GM12865 (cell line): ENCODE measurements at places on chromosomes 11 and 22.

GRCh38 chr11:2513441-2513840 is 68.6 kb downstream of the KCNQ1 start:
- DNase-seq = no peak

DNA sequence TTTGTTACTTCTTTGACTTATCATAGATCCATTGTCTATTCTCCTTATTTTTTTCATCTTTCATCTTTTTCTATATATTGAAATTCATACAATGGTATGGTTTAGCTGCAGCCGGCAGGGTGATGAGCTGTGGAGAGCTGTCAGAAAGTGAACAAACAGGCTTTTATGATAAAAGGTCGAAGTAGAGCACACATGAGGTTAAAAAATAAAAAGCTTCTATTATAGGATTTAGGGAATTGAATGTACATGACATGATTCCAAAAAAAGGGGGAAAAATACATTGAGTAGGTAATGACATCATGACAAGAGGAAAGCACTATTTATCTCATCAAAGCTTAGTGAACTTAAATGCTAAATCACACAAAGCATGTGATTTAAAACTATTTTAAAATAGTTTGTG is 884.8 kb downstream of the METTL15 start:
- no peak for DNase-seq

- DNase-seq = no peak
Observed at GRCh38 chr11:111000400-111001080, 245.0 kb upstream of the POU2AF2 start.

GRCh38 chr11:100612766-100613165 is 74.3 kb upstream of the ARHGAP42 start:
- no peak for DNase-seq

GRCh38 chr11:81036168-81036870 is 1595.5 kb upstream of the TENM4 start:
- no peak for DNase-seq
